CD4-positive, alpha-beta T cell treated with Interleukin-17A for 1 hour (primary cell): ENCODE measurements at places on chromosomes 1 and 21.

DNA sequence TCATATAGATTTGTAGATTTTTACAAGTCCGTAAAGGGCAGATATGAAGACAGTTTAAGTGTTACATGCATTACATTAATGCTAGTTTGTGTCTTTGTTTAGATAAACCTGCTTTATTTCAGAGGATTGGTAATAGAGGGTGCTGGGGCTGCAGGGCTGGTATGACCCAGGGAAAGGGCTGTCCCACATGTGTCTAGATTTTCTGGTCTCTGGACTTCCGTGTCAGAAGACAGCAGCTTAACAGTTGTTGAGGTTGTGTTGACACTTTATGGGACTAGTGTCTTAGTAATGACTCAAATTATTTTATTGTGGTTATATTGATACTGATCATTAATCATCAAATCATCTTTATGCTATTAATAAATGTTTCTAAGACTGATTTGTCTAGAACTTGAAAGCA, 10.1 kb downstream of the PRDM2 start:
- DNase-seq: no peak

- DNase-seq: no peak
These were observed 205.1 kb downstream of the TRABD2B start for GRCh38 chr1:47791879-47792608.

DNA sequence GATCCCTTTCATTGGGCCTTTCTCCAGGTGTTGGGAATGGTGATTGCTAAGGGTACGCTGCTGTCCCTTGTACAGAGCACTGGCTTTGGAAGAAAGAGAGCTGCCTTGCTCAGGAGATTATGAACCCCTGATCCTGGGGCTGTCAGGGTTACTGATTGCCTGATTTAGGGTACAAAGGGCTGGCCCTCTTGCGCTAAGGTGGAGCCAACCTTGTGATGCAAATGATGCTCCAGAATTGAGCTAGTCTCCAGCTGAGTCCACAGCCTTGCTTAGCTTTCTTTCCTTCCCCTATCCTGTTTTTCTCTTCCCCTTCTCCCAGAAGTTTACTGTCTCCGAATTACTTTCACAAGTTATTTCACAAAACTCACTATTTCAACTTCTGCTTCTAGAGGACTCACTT, 334.7 kb downstream of the AMY1C start:
- no peak for DNase-seq

DNA sequence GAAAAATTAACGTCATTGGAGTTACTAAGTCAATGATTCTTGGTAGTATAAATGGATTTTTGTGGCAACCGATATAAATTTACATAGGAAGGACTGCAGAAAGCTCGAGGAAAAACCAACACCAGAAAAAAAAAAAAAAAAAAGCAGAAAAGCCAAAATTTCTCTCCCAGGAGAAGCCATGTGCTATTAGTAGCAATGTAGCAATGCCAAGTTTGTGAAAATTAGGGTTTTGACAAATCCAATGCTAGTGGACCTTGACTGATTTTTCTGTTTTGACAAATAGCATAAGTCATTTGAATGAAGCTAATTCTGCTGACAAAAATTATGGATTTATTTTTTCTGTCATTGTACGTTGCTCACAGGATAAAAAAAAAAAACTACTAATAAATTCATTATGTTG, 1561.9 kb downstream of the MRPL39 start:
- DNase-seq: no peak

GRCh38 chr1:234474375-234474774, 4.6 kb downstream of the TARBP1 start:
- no peak for DNase-seq

DNA sequence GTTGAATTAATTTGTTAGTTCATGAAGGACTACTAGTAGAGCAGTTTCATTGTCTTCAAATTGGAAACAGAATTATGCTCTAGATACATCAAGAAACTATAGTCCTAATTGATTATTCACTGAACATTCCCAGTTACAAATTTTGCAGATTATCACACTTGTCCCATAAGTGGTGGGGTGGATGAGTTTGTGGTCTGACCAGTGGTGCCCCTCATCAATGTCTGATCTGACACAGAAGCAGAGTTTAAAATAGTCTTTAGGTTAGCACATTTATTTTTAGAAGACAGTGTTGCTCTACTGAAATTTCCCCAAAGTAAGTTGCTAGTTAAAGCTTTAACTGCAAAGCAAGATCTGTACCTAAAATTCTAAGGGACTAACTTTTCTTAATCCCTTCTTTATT, 42.9 kb downstream of the INKA2 start:
- DNase-seq: no peak

GRCh38 chr21:25188677-25189079, 418.6 kb downstream of the MRPL39 start:
- no peak for DNase-seq

GRCh38 chr1:217333939-217334338, 297.0 kb downstream of the GPATCH2 start:
- no peak for DNase-seq

- DNase-seq: no peak
These were observed 5.2 kb downstream of the RGS7 start for GRCh38 chr1:241351841-241352240.

GRCh38 chr1:67355745-67356424, 48.2 kb downstream of the IL12RB2 start:
- DNase-seq: no peak

- DNase-seq: no peak
These were observed 66.9 kb downstream of the TESK2 start for GRCh38 chr1:45423906-45424678.

GRCh38 chr1:67262735-67263134, 44.9 kb upstream of the IL12RB2 start:
- DNase-seq: no peak

DNA sequence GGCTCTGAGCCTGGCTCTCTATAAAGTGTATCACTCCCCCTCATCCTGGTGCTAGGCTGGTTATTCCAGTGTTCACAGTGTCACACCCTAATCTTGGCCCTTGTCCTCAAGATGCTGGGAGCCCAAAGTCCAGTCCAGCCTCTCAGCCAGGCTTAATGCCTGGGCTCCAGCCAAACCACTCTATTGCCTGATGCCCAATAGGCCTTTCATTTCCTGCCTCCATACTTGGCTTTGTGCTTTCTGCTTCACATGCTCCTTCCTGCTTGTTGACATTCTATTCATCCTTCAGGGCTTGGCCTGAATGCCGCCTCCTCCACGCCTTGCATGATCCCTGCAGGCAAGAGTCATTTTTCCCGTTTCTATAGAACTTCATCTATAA, 1.7 kb downstream of the KLHDC8A start:
- DNase-seq: no peak

- no peak for DNase-seq
These were observed 84.5 kb downstream of the ATP6V1G3 start for GRCh38 chr1:198455966-198456365.

GRCh38 chr1:24414775-24415333, 748 bp upstream of the NIPAL3 start:
- DNase-seq: no peak

- peak; percentile 44 for DNase-seq
These were observed 2.9 kb downstream of the CD84 start for GRCh38 chr1:160576390-160576789.

DNA sequence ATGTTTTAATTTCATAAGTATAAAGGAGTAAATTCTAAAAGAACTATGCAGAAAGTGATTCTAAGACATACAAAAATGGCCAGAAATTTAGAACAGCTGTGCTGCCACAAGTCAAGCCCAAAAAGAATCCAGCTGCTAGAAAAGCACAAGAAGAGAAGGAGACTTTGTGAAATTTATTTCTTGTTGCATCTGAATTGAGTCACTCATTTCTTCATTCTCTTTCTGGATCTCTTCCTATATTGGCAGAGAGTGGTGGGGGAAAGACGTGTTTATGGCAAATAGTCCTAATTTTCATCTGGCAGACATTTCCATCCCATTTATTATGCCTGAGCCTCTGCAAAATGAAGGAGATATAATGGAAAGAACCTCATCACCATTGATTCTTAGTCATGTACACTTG, 139.6 kb upstream of the CTTNBP2NL start:
- no peak for DNase-seq

DNA sequence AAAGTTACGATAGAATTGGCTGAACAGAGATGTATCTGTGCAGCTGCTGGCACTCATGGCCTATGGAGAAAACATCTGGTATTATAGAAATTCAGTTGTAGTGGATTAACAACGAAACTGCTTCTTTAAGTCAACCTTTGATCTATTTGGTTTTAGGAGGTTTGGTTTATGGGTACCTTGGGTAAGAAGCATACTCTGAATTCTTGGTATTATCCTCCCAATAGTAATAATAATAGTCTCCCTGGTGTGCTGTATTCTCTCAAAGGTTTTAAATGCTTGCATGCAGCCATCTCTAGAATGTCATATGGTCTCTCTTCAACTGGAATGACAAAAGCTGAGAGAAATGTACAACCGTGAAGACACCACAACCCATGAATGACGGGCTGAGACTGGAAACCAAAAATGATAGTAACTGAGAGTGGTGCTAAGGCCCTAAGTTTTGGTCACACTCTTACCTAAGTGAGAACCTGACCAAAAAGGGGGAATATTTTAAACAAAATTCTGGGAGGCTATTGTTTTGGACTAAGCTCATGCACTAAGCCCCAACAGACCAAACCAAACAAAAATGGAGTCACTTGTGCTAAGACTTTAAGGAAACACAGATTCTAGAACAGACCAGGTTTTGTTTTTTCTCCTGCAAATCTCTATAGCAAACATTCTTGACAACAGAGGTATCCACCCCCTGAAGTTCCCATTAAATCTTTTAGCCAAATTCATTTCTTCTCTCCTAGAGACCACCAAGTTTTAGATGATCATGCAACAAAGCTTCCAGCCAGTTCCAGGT, 17.6 kb upstream of the TMEM61 start:
- DNase-seq: no peak

- peak; percentile 62 for DNase-seq
These were observed 34.1 kb downstream of the BMP8A start for GRCh38 chr1:39525366-39526165.

- no peak for DNase-seq
These were observed 136.2 kb downstream of the NAV1 start for GRCh38 chr1:201675143-201675542.

- DNase-seq: no peak
These were observed 13.6 kb downstream of the PPFIA4 start for GRCh38 chr1:203039609-203040512.

- DNase-seq: no peak
These were observed 1.0 kb upstream of the MCOLN2 start for GRCh38 chr1:84997667-84998600.

GRCh38 chr1:76074321-76075187, at the start of gene ST6GALNAC3:
Gene ST6GALNAC3 (plus strand): TSS chr1:76074746.
- peak; percentile 77 for DNase-seq
